ENCODE measurements at places on chromosomes 3 and 15. TPM values are rescaled to one million over a fixed set of nuclear protein-coding genes. Genes with fewer than 3 reads are reported as not detected.
A peak's percentile ranks its signal among the peaks of the same experiment; 100 is the strongest.

PAK6 gene
- total RNA-seq = 7.9 TPM

DNA sequence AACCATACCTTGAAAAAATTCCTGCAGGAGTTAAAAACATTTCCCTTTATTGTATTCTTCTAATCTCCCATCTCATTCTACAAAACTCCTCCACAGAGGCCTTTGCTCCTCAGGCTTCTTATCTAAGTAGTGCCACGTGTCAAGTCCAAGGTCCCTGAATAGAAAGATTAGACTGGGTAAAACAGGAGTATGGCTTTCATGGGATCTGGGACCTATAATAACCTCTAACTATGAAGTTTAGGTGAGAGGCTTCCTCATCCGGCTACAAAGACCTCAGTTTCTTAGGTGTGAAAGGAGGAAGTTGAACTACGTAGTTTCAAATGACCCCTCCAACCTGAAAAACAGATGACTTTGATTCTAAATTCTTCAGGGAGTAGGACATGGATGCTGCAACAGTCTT lies 20.0 kb downstream of the GPR15 start:
- no peak for DNase-seq

FSTL1 gene
- total RNA-seq = 294 TPM

- no peak for DNase-seq
Measured at GRCh38 chr3:168073842-168074605, 21.7 kb downstream of the GOLIM4 start.

- DNase-seq = no peak
Measured at GRCh38 chr3:183274609-183275008, 21.6 kb downstream of the B3GNT5 start.

GRCh38 chr3:156811089-156811862 lies 14.9 kb upstream of the LEKR1 start:
- no peak for DNase-seq

GRCh38 chr3:126552688-126553283 lies 5.9 kb downstream of the C3orf22 start:
- DNase-seq = peak; percentile 9

GRAMD1C gene
- 8.2 TPM for total RNA-seq
